Chondrocyte (in vitro differentiated cells): ENCODE measurements at places on chromosomes 1 and 21.

GRCh38 chr1:44870096-44870495 lies 27.0 kb upstream of the PTCH2 start:
- no peaks in the 10 kb centered on the region for H3K27me3 ChIP-seq
- peaks cover 13% of the 10 kb centered on the region for H3K4me1 ChIP-seq
- no peak overlapping the region for H3K4me3 ChIP-seq
- peak overlapping the region; percentile 65 for H3K27ac ChIP-seq
- H3K36me3 ChIP-seq: peaks cover 27% of the 10 kb centered on the region

DNA sequence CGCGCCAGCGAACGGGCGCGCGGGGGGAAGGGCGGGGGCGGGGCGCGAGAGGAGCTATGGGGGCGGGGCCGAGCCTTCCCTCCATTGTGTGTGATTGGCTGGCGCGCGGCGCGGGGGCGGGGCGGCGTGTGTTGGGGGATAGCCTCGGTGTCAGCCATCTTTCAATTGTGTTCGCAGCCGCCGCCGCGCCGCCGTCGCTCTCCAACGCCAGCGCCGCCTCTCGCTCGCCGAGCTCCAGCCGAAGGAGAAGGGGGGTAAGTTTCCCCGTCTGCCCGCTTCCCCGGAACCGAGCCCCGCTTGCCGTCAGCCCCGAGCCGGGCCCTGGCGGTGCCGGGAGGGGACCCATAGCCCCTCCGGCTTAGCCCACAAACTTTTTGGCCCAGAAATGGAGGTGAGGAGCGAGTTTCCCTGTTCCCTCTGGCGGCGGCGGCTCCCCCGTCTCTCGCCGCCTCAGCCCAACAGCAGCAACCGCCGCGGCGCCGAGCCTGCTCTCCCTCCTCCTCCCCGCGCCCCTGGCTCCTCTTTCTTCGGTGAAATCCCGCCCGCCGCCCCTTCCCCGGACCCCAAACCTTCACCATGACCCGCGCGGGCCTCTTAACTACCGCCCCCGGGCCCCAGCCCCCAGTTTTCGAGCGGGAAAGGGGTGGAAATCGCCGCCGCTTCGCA lies at the start of gene H3-3A:
H3-3A (plus strand) TSS at position 159 of the 666 bp plus-strand sequence. CDS start 1,636 bp downstream, outside the sequence.
- H3K27me3 ChIP-seq: no peaks in the 10 kb centered on the region
- H3K27ac ChIP-seq: peak within 1 kb of the TSS; percentile 99
- peak; percentile 98 for DNase-seq

DNA sequence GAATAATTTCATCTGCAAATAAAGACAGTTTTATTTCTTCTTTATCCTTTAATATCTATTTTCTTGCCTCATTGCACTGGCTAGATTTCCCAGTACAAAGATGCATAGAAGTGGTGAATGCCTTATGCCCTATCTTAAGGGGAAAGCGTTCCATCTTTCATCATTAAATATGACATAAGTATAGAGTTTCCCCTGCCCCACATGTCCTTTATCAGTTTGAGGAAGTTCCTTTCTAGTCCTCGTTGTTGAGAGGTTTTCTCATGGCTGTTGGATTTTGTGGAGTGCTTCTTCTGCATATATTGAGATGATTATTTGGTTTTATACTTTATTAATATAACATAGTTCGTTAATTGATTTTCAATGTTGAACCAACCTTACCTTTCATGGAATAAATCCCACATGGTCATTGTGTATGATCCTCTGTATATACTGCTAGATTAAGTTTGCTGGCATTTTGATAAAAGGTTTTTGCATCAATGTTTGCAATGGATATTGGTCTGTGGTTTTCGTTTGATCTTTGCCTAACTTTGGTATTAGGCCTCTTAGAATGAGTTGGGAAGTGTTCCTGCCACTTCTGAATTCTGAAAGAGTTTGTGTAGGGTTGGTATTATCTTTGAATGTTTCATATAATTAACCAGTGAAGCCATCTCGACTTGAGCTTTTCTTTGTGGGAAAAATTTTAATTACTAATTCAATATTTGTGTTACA lies 15.6 kb downstream of the PRKACB start:
- H3K27ac ChIP-seq: no peak overlapping the region
- H3K4me3 ChIP-seq: no peak overlapping the region
- no peaks in the 10 kb centered on the region for H3K36me3 ChIP-seq
- H3K27me3 ChIP-seq: no peaks in the 10 kb centered on the region

DNA sequence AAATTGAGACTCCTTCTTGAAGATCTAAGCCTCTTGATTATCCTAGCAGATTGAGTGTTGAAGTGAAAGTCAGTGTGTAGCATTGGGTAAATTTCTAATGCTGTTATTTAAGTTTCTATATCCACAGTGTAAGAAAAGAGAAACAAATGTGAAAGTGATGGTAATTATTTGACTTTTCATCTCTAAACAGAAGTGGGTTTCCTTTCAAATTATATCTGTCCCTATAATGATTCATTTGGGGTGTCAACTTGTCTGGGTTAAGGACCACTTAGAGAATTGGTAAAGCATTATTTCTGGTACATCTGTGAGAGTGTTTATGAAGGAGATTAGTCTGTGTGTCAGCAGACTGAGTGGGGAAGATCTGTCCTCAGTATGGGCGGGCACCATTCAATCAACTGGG lies 133.0 kb upstream of the HMCN1 start:
- H3K36me3 ChIP-seq: no peaks in the 10 kb centered on the region
- H3K27me3 ChIP-seq: no peaks in the 10 kb centered on the region
- H3K4me1 ChIP-seq: no peaks in the 10 kb centered on the region

- no peaks in the 10 kb centered on the region for H3K4me1 ChIP-seq
- H3K27me3 ChIP-seq: no peaks in the 10 kb centered on the region
- no peaks in the 10 kb centered on the region for H3K36me3 ChIP-seq
- DNase-seq: no peak
Measured at GRCh38 chr1:7442918-7443317, 328.2 kb upstream of the VAMP3 start.

GRCh38 chr1:246923482-246923881 lies 8.3 kb downstream of the AHCTF1 start:
- no peak overlapping the region for H3K27ac ChIP-seq
- H3K4me3 ChIP-seq: no peak overlapping the region
- H3K27me3 ChIP-seq: no peaks in the 10 kb centered on the region
- peaks cover 48% of the 10 kb centered on the region for H3K4me1 ChIP-seq
- peaks cover 1% of the 10 kb centered on the region for H3K36me3 ChIP-seq
- DNase-seq: no peak

DNA sequence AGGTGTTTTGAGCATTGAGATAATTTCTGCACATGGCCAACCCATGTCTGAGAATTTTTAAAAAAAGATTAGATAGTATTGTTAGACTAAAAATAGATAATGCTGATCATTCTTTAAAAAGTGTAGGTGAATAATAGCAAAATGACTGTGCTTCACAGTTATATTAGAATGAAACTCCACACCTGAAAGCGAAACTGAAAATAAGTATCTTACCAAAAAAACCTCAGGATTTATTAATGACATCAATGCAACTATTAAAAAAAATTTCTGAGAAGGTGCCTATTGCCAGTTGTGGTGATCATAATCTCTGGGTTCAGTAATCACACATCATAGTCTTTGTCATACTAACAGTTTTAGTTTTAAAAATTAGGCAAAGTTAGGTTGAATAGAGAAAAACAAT lies 36.5 kb downstream of the PLA2G4A start:
- DNase-seq: no peak
- peaks cover 6% of the 10 kb centered on the region for H3K27me3 ChIP-seq
- no peak overlapping the region for H3K27ac ChIP-seq
- H3K36me3 ChIP-seq: no peaks in the 10 kb centered on the region

- peaks cover 18% of the 10 kb centered on the region for H3K36me3 ChIP-seq
- H3K4me1 ChIP-seq: peaks cover 20% of the 10 kb centered on the region
- H3K27me3 ChIP-seq: no peaks in the 10 kb centered on the region
- DNase-seq: no peak
- peak overlapping the region; percentile 97 for H3K27ac ChIP-seq
- H3K4me3 ChIP-seq: no peak overlapping the region
Measured at GRCh38 chr1:60848583-60849188, 233.7 kb upstream of the NFIA start.

GRCh38 chr1:176541663-176542062 lies 78.7 kb downstream of the PAPPA2 start:
- H3K27ac ChIP-seq: no peak overlapping the region
- no peaks in the 10 kb centered on the region for H3K36me3 ChIP-seq
- no peak overlapping the region for H3K4me3 ChIP-seq
- H3K4me1 ChIP-seq: no peaks in the 10 kb centered on the region

- no peak overlapping the region for H3K27ac ChIP-seq
- H3K27me3 ChIP-seq: peaks cover 14% of the 10 kb centered on the region
- no peaks in the 10 kb centered on the region for H3K36me3 ChIP-seq
- DNase-seq: no peak
Measured at GRCh38 chr1:24606296-24606605, 36.9 kb upstream of the SRRM1 start.

DNA sequence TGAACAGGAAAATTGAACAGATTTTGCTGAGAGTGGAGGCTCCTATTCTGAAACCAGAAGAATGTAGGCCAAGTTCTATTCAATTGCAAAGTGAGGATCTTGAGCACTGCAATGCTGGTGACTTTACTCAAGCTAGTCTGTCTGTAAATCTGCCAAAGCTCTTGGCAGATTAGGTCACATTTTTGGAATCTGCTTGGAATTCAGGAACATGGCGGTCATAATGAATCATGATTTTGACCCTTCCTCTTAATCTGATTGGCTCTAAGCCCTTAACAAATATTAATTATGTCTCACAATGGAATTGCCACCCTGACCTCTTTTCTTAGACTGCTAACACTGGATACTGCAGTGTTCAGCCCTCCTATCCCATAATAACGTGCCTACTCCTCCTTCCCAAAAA lies 7.2 kb upstream of the GNG12 start:
- no peak for DNase-seq
- H3K36me3 ChIP-seq: no peaks in the 10 kb centered on the region
- H3K27ac ChIP-seq: peak overlapping the region; percentile 85
- H3K27me3 ChIP-seq: no peaks in the 10 kb centered on the region
- H3K4me3 ChIP-seq: no peak overlapping the region

DNA sequence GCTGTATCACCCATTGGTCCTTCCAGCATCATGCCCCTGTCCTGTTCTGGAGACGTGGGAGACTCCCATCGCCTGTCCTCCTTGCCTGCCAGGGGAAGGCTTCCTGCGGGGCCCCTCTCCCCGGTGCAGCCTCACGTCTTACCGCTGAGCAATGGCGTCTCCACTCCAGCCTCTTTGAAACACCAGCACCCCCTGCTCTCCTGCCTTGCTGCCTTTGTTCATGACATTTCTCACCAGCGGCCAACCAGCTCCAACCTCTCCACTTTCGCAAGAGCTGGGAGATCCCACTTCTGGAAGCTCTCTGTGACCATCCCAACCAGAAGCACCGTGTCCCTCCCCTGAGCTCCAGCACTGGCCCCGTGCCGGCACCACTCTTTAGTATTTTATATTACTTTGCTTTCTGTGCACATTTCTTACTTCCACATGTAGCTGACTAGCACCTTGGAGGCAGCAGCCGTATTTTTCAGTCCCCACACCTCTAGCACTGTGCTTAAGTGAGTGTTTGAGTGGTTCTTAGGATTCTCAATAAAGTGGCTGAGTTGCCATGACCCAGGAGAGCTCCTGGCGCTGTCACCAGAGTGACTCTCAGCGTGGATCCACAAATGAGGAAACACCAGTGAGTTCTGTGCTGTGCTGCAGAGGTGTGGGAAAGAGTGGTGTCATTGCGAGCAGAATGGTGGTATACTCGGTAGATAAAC lies 83.5 kb downstream of the ATP5PO start:
- no peak overlapping the region for H3K27ac ChIP-seq
- peaks cover 33% of the 10 kb centered on the region for H3K4me1 ChIP-seq
- H3K4me3 ChIP-seq: no peak overlapping the region
- H3K36me3 ChIP-seq: peaks cover 48% of the 10 kb centered on the region

DNA sequence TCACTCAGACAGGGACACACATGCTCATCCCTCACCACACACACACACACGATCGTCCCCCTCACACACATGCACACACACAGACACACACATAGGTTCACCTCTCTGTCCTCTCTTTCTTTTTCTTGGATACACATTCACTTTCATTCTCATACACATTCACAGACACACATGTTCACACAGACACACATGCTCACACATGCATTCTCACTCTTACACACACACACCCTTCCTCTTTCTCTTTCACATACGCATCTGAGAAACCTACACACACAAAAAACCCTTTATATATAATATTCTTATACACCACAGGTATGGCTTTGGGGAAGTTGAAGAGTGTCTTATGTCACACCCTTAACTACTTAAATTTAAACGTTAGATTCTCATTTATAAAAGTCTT lies 248.6 kb upstream of the RUNX1 start:
- H3K27ac ChIP-seq: no peak overlapping the region
- no peak for DNase-seq
- H3K4me3 ChIP-seq: no peak overlapping the region
- H3K27me3 ChIP-seq: no peaks in the 10 kb centered on the region
- peaks cover 3% of the 10 kb centered on the region for H3K36me3 ChIP-seq

GRCh38 chr1:4176841-4177240 lies 276.8 kb upstream of the C1orf174 start:
- H3K36me3 ChIP-seq: no peaks in the 10 kb centered on the region
- no peak overlapping the region for H3K4me3 ChIP-seq
- H3K27me3 ChIP-seq: no peaks in the 10 kb centered on the region
- no peak overlapping the region for H3K27ac ChIP-seq
